ENCODE measurements at places on chromosomes 3 and 15.

- no peak for DNase-seq
Measured at GRCh38 chr3:4807381-4808280, 171.6 kb upstream of the BHLHE40 start.

GRCh38 chr15:58306591-58307312 is 125.0 kb upstream of the LIPC start:
- DNase-seq, result no peak

GRCh38 chr3:3212781-3213440 is 33.4 kb upstream of the CRBN start:
- DNase-seq, result no peak

- DNase-seq, result no peak
Measured at GRCh38 chr15:46556559-46557379, 921.9 kb downstream of the SQOR start.

DNA sequence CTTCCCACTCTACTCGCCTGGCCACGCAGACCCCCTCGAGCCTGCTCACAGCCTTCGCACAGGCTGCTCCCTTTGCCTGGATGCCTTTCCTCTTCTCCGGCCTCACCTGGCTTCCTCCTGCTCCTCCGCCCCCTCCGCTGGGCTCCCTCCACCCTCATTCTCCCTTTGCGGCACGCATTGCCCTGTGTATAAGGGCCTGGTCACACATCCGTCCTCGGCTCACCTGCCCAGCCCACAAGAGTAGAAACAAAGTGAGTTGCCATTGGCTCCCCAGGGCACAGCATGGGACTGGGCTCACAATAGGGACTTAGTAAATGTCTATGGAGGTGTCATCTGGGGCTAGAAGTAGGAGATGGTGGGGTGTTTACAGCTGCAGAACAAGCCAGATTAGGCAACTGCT is 4.2 kb downstream of the PLXND1 start:
- DNase-seq, result no peak

DNA sequence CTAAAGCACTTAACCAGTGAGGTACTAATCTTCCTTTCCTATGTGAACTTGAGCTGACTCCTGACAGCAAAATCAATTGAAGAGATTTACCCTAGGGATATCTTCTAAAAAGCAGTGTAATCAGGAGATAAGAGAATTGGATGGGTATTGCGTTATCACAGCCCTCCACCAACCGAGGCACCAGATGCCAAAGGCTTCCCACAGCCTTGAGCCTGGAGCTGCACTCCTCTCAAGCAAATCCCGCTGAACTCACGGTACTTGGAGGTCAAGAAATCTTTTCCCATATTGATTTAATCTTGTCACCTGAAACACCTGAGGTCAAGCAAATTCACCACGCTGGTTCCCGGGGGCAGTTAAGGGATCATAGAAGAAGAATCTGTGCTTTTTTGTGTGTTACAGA is 346.8 kb downstream of the TBL1XR1 start:
- DNase-seq, result no peak

- no peak for DNase-seq
Measured at GRCh38 chr15:67762610-67763368, 62.5 kb upstream of the SKOR1 start.

- DNase-seq, result no peak
Measured at GRCh38 chr3:27720899-27721716, 1.0 kb downstream of the EOMES start.
